Iris pigment epithelial cell (primary cell): ENCODE measurements at places on chromosomes 16 and 17.

DNA sequence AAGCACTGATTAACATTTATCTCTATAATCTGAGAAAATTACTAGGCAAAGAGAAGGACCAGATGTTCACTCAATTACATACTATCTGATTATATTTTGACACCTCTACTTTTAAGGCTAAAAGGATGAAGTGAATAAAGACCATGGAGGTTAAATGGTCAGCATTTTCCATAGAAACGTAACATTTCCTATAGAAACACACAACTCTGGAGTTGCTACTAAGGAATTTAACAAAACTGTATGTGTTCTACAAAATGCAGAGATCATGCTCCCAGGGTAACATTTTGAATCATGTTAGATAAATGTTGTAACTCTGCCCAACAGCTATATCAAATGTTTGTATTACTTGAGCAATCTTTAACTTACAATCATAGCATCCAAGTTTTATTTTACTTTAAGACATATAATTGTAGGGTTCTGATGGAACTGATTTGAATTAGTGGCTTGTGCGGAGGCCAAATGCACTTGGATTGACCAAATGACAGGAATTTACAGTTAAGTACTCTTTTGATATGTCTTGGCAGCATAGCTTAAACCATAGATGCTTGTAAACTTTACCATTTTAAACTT, 97.7 kb downstream of the RPGRIP1L start:
- DNase-seq, result no peak

DNA sequence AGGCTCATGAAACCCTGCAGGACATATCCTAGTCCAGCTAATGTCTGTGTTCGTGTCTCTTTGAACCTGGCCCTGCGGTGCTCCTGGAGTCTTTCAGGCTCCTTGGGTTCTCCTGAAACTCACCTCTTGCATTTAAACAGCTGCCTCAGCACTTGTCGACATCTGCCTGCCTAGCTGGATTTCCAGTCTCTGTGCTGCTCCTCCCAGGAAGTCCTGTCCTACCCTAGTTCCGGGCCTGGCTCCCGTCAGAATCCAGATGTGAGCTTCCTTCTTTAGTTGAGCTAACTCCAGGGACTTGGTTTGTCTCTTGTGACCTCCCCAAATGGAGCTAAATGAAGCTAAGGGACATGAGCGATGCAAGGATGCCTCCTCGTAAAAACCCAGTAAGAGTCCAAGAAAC, 155.2 kb upstream of the PIRT start:
- no peak for DNase-seq

DNA sequence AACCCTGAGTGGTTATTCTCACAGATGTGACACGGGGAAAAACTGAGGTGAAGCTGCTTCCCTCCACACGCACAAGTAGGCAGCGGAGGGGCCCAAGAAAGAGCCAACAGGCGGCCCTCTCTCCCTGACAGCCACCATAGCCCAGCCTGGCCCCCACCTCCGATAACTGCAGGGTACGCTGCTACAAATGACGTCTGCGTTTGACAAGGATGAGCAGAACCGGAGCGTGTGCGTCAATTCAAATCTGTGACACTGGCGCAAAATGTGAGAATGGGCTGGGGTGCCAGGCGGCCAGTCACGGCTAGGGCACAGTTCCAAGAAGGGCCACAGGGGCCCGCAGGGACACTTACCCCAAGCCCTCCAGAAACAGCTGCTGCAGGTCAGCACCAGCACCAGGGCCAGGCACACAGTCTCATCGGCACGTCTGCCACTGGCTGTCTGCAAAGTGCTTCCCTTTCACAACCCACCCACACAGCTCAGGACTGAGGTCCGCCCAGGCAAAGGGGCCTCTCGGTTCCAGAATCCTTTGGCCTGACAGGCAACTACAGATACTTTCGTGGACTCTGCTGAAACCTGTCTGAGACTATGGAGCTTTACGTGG, 14.4 kb downstream of the AXIN1 start:
- DNase-seq, result no peak

DNA sequence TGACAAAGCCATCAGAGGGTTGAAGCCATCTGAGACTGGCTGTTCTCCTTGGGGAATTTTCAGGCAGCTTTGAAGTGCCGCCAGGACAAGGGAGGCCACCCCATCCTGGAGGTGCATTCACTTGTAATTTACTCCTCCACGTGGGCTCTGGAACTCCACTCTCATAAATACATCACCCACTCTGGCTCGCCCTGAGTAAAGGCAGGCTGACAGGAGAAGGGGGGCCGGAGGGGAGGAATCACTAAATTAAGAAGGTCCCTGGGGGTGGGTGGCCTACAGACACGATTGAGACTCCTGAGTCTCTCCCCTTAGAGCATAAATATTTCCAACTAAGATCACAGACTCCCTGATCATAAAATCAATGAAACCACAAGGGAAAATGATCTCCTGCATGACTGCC, 56.3 kb upstream of the HNF1B start:
- no peak for DNase-seq

GRCh38 chr17:38738007-38738662, 8.0 kb downstream of the CISD3 start:
- no peak for DNase-seq

DNA sequence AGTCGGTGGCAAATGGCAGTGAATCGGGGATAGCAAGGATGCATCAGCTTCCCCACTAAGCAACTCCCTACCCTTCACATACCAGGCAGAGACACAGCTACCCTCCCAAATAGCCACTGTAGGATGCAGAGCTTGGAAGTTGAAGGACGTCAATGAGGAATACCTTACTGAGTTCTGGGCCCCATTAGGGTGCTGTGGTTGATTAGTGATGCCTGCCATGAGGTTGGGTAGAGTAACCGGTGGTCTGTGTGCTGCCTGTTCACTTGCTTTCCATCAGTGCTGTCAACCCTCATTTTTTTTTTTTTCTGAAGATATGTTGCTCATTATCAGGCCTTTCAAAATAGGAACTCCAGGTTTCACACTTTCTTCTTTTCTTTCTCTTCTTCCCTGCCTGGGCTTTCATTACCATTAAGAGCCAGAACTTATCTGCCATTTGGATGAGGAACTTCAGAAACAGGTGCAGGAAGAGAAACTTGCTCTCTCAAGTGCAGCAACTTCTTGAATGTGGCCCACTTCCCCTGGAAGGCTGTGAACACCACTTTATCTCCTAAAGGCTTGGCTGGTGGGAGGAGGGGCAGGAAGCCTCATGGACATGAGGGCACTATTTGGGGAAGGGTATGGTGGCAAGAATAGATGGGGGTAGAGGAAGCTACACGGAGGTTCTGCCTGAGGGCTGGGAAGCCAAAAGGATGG, 183.5 kb downstream of the NTN1 start:
- DNase-seq, result no peak

- DNase-seq, result no peak
Measured at GRCh38 chr17:78118801-78119241, 9.7 kb downstream of the TMC6 start.

GRCh38 chr17:41579484-41580243, 7.0 kb downstream of the KRT14 start:
- DNase-seq, result peak; percentile 61

GRCh38 chr17:51595826-51596398, 335.6 kb downstream of the UTP18 start:
- no peak for DNase-seq

GRCh38 chr16:73076324-73076810, 28.4 kb upstream of the ZFHX3 start:
- DNase-seq, result no peak

DNA sequence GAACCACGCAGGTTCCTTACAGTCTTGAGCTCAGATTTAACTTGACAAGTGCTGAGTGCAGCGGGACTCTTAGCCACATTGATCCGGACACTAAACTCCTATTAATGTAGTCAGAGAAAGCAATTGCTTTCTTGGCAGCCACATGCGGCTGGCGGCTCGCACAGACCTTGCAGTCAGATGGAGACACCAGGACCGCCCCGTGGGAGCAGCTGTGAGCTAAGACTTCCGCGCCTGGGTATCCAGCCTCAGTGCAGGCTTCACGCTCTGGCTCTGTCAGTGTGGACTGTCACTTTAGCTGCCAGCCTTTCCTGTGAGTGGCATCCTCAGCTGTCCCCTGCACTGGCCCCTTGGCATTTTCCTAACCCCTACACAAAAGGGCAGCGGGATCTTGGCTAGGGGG, 80.9 kb upstream of the NLRP1 start:
- no peak for DNase-seq

DNA sequence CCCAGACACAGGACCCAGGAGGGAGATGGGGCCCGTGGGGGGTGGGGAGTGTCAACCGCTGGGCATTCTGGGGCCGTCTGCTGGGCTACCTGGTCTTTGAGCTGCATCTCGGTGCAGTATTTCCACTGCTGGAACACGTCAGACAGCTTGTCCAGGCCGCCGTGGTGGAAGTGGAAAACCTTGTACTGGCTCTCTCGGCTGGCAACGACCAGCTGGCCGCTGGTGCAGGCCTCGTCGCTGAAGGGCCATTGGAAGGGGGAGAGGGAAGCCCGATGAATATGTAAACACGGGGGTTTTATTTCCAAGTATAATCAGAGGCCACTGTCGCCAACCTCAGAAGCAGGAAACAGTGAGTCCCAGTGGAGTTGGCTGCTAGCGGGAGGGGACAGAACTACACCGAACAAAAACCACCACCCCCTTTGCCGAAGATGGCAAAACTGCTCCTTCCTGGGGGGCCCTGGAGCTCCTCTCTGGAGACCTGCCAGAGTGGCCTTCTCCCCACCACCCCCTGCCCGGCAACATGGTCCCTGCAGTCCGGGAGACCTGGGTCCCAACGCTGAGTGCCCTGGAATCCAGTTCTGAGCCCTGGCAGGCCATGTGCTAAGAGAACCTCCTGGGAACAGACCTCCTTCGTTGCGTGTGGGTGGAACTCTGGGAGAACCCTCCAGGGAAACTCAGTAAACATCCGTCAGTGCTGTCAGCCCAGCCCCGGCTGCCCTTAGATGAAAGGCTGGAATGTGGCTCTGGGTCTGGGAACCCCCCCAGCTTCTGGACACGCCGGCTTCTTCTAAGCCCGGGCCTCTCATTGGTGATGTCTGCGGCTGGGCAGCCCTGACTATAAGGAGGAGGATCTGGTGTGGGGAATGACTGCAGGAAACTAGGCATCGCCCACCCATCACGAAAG, 84.1 kb downstream of the TBC1D16 start:
- peak; percentile 95 for DNase-seq

DNA sequence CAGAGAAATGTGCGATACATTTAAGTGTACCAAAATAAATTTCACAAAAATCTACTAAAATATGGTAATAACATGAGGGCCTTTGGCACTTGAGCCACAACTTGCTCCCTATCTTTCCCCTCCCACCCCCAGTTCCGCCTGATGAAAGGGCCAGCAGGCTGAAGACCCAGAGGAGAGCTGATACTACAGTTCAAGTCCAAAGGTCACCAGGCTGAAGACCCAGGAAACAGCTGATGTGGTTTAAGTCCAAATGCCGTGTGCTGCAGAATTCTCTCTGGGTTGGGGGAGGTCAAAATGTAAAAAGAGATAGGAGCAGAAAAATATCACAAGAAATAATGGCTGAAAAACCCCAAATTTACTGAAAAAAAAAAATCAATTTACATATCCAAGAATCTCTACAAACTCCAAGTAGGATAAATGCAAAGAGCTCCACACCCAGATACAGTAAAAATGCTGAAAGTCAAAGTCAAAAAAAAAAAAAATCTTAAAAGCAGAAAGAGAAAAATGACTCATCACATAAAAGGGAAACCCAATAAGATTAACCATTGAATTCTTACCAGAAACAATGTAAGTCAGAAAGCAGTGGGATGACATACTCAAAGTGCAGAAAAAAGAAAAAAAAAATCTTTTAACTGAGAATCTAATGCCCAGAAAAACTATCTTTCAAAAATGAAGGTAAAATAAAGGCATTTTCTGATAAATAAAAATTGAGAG, 452.1 kb upstream of the ASIC2 start:
- no peak for DNase-seq

GRCh38 chr16:87531418-87531817, 38.6 kb upstream of the ZCCHC14 start:
- no peak for DNase-seq

GRCh38 chr17:81396722-81397313, 1.6 kb downstream of the BAHCC1 start:
- DNase-seq, result peak; percentile 53

GRCh38 chr16:68371706-68372380, 61.0 kb downstream of the PRMT7 start:
- DNase-seq, result no peak

- peak; percentile 90 for DNase-seq
Measured at GRCh38 chr17:29344201-29344856, 45.8 kb upstream of the TAOK1 start.

GRCh38 chr17:67696347-67696746, 21.4 kb upstream of the NOL11 start:
- peak; percentile 11 for DNase-seq

DNA sequence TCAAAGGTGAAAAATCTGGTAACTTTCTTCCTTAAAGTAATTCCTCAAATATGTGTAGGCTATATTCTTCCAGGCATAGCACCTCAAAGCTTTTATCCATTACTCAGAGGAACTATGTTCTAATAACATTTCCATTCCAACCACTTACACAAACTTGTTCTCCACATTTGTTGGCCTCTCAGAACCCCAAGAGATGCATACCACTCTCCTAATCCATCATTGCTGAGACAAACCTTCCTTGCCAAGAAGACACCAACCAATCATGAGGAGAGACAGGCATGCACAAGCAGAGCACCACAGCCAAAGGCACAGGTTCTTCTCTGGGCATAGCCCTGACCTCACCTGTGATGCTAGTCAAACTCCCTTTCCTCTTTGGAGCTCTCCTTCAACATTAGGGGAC, 20.9 kb downstream of the CDH11 start:
- no peak for DNase-seq

GRCh38 chr16:62829607-62830006, 793.4 kb upstream of the CDH8 start:
- no peak for DNase-seq

GRCh38 chr16:50859628-50860360, 117.9 kb downstream of the CYLD start:
- no peak for DNase-seq

DNA sequence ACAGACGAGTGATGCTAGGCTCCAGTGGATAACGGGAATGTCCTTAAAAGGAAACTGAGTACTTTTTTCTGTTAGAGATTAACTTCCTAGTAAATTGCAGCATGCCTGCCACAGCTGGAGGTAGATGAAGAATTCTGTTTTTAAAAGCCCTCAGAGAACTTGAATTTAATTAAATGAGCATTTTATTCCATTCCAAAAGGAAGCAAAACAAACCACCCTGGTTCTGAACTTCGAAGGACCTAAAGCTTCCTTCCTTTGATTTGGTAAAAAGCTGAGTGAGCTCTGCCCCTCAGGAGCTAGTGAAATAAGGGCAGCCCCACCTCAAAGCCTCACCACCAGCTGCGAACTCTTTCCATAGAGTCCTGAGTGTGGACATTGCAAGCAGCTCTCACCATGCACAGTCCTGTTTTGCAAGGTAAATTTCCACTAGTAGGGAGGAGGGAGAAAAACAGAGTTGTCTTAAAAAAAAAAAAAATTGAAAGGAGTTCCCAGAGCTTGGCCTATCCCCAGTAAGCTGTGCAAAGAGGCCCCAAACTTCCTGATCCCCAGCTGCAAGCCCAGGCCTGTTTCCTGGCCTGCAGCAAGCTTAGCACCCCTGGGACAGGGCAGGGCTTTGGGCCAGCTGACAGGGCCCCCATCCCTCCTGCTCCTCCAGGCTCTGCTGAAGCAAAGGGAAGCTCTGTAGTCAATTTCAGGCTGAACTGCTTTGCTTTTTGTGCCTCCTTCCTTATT, 11.2 kb downstream of the CHD9NB start:
- DNase-seq, result peak; percentile 31

GRCh38 chr17:68613739-68614298, 12.7 kb upstream of the FAM20A start:
- peak; percentile 47 for DNase-seq
